ENCODE measurements at places on chromosomes 2 and 18.

DNA sequence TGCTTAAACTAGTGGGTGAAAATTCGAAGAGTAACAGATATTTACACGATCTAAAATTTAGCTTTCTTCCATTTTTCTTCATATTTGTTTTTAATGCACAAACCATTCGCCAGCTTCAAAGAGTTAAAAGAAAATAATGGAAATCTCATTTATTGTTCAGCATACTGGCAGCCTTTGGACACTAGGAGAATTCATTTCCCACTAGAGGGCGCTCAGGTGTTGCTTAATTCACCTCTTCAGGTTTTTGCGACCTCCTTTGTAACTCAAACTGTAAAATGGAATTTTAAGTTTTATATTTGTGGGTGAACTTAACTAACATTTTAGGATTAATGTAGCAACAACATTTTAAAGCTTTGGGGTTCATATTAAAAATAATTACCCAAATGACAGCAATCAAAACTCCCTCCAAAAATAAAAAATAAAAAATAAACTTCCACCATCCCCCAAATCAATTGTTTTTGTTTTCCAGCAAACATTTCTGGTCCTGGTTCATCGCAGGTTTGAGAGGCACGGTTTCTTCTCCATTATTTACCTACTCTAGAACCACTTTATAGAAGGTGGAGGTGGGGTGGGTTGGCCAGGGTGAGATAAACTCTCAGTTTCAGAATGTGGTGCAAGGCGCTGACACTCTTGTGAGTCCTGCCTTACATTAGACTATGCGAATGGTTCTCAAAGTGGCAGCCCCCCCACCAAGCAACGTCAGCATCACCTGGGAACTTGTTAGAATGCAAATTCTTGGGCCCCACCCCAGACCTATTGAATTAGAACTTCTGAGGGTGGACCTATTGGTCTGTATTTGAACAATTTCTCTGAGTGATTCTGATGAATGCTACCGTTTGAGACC, 24.7 kb upstream of the PNPT1 start:
- peak; percentile 44 for DNase-seq

DNA sequence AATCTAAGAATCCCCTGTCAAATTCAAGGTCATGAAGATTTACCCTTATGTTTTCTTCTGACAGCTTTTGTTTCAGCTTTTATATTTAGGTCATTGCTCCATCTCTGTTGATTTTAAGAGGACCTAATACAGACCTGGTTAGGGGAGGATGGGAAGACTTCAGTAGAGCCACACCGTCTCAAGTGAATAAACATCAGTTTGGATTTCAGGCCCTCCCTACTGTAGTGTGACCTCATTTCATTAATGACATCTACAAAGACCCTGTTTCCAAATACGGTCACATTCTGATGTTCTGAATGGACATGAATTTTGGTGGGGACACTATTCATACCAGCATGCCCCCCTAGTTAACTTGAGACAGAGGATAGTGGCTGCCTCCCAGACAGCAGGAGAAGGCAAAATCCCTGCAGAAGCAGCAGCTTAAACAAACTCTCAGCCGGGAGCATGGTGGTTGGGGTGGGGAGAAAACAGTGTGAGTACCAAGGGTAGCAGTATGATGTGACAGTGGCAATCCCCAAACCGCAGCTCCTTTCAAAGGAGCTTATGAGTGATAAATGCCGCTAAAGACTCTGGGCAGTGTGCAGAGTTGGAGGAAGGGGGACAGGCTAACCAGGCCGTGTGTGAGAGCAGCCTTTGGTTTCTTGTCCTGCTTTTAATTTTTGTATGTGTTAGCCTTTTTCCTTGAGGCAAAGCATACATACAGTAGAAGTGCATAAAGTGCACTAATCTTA, 65.9 kb upstream of the TNP1 start:
- DNase-seq, result peak; percentile 18

DNA sequence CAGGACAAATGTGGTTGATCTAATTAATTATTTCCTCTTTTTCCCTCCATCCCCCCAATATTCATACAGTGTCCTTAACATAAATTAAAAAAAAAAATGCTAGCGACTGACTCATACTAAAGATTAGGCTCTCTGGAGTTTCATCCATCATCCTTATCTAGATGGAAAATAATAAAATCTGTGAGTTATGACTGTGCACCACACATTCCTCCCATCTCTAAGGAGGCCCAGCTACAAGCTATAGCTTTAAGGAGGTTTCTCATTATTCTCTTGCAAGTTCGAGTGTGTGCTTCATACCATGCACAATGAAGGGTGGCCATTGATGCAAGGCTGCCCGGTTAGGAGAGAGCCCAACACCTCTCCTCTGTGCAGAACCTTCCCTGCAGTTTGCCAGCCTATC, 77.3 kb downstream of the XDH start:
- no peak for DNase-seq

DNA sequence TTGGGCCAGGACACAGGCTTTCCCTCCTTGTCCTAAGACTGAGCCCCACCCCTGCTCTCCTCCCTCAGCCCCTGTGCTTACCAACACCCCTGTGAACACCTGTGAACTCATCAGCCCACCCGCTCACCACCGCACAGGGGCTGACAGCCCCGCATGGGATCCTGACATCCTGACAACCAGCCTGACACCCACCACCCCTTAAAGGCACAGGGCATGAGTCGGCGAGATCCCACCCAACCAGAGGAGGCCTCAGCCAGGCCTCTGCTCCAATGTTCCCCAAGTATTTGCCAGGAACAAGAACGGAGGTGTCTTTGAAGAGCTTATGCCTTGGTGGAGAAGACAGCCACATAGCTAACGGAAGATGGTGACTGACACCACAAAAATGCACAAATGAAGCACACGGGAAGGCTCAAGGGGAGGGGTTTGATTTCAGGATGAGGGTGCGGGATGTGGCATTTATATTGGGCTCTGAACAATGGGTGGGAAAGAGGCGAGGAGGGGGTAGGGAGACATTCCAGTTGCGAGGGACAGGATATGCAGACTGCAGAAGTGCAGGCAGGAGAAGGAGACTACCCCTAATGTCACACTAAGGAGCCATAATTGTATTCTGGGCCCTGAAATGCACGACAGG, 11.0 kb downstream of the RAB11FIP5 start:
- no peak for DNase-seq

DNA sequence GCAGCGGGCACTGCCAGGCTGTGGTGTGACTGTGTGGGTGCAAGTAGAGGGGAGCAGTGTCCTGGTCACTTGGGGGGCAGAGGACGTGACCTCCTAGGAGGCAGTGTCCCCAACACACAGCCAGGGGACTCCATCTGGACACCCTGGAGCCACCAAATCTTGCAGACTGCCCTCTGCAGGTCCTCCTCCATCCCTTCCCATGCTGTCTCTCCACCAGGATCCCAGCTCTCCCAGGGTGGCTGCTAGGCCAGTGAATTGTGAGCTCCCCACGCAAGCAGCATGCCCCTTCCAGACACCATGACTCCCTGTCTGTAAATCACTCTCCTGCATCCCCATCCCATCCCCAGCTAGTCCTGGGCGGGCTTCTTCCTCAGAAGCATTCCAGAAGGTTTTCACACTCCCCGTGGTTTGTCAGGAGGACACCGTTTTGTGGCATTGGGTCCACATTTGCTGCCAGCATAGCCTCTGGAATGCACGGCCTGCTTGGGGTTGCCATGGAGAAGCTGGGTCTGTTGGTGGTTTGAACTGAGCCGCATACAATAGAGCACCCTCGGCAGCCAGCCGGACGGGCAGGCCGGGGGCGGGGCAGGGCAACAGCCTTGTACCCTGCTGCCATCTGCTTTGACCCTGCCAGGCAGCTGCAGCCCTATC, 210.7 kb downstream of the KLHL29 start:
- DNase-seq, result no peak

- peak; percentile 31 for DNase-seq
These were observed 845 bp downstream of the CFAP210 start for GRCh38 chr2:169693360-169693759.

DNA sequence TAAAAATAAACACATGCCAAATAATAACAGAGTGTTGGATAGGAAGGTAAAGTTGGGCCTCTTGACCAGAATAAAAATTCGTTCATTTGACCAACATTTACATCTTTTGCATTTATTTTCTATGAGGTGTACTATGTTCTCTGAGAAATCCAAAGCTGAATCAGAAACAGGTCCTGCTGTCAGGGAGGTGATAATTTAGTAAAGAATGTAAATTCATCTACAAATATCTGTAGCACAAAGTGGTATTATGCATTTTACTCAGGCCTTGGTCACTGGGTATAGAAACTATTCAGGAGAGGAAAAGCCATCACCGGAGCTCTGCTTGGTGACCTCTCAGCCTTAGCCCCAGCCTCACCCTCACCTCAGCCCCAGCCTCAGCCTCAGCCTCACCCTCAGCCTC, 208.9 kb downstream of the SPP2 start:
- DNase-seq, result no peak

GRCh38 chr18:47050468-47050867, 15.0 kb upstream of the ELOA2 start:
- peak; percentile 30 for DNase-seq

DNA sequence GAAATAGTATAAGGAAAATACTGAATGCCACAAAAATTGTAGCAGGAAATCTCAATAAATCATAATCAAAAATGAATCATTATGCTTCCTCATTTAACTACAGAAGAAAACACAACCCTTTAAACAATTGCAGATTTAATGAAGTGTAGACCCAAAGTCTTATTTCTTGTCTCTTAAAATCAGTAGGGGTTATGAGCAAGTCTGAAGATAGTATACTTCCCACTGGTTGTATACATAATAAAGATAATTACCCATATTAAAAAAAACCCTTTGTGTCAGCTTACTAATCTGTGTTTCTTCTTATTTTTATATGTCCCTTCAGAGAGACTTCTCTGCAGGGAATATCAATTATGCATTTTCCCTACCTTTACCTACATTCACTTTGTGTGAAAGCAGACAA, 504.7 kb downstream of the ERBB4 start:
- no peak for DNase-seq

- peak; percentile 82 for DNase-seq
These were observed 97.0 kb downstream of the XRCC5 start for GRCh38 chr2:216206041-216206703.

DNA sequence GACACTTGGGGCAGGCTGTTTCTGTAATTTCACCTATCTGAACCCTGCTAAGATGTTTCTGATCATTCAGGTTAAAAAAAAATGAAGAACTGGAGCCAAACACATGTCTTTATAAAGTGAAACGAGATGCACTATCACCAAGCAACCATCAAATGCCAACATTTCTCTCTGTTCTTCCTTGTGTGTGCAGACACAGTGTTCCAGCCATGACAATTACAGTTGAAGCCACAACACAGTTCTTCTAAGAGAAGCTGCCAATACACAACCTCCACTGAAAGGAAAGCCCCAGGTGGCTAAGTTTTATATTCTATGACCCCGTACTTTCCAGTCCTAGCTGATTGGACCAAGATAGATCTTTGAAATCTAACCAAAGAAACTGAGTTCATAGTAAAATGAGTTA, 181.8 kb downstream of the RAD51AP2 start:
- no peak for DNase-seq

- DNase-seq, result no peak
These were observed 44.2 kb upstream of the STAT4 start for GRCh38 chr2:191195021-191195420.

- no peak for DNase-seq
These were observed 89.7 kb upstream of the TTC39C start for GRCh38 chr18:23924813-23925212.

- no peak for DNase-seq
These were observed 21.3 kb downstream of the MRPL19 start for GRCh38 chr2:75667884-75668283.

GRCh38 chr18:10437837-10438236, 16.6 kb upstream of the APCDD1 start:
- DNase-seq, result no peak

DNA sequence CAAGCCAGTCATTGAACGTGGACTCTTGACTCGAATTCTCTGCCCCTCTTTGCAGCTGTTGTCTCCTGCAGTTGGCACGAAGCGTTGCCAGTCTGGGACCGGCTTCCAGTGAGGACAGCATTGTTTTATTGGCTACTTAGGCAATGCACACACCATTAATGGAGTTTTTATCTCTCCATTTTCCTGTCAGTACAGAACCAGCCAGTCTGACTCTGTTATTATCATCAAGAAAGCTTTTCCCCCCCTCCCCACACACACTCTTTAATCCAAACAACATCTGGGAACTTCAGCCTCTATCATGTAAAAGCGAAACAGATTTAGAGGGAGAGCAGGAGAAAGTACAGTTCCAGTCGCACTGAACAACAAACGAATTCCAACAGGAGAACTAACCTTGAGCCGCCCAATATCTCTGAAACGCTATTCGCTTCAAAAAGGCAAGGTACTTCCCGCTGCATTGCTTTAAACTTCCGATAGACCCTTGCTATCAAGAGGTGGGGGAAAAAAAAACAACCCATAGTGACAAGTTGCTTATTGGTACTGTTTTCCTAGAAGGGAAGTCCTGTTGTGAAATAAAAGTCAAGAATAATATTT, 38.2 kb downstream of the ACVR1 start:
- no peak for DNase-seq

DNA sequence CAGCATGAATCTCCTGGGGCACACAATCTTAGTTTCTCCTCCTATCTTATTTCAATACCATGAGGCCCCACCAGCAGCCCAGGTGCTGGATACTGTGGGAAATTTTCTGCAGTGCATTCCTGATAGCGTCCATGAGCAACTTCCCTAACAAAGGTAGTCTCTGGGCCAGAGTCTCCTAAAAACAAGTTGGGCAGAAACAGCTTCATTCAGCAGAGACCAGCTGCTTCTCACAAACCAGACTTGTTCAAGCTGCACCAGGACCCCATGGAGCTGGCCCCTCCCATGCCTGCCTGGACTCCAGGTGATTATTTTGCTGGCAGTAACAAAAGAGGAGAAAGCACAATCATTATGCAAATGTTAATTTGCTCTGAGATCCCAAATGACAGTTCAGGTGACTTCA, 31.4 kb downstream of the MYO5B start:
- no peak for DNase-seq

GRCh38 chr2:234496055-234496834, 636 bp downstream of the ARL4C start:
- DNase-seq, result no peak

DNA sequence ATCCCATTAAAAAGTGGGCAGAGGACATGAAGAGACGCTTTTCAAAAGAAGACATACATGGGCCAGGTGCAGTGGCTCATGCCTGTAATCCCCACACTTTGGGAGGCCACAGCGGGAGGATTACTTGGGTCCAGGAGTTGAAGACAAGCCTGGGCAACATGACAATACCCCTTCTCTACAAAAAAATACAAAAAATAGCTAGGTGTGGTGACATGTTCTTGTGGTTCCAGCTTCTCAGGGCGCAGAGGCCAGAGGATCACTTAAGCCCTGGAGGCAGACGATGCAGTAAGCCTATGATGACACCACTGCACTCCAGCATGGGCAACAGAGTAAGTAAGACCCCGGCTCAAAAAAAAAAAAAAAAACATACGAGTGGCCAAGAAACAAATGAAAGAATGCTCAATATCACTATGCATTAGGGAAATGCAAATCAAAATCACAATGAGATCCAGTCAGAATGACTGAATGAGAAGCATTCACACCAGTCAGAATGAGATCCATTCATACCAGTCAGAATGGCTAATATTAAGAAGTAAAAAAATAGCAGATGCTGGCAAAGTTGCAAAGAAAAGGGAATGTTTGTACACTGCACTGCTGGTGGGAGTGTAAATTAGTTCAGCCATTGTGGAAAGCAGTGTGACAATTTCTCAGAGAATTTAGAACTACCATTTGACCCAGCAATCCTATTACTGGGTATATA, 550.2 kb upstream of the SLC39A10 start:
- DNase-seq, result no peak

Measured in MV-4-11 (cell line).